ENCODE measurements at places on chromosomes 11 and 22.

GRCh38 chr11:42625757-42626665, 685.8 kb upstream of the API5 start:
- no peak for DNase-seq

DNA sequence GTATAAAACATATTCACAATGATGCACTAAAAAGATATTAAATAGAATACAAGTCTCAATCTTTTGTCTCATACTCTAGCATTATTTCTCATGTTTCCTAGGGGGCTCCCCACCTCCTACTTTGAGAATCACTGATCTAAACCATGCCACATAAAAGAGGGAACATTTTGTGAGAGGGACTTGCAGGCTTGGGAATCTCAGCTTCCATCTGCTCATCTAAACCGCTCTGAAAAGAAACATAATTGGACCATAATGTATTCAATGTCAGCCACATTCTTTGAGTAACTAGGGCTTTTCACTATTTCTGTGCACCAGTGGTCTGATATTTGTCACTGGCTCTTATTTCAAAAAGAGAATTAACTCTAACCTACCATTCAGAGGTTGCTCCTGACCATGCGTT, 6.4 kb upstream of the CSRP3 start:
- no peak for DNase-seq

DNA sequence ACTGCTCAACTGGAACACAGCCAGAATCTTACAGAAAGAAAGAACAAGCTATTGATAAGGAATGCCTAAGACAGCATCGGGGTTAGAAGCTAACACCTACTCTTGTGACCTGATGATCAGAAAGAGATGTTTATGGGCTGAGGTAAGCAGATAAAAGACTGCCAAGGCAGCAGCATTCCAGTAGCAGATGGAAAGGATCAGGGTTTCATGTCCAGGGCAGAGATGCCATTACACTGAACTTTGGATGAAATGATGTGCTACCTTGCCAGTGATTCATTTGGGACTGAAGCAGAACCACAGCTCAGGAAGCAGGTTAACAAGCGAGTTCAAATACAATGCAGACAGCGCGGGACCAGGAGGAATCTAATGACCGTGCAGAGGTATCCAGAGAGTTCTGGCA, 27.1 kb upstream of the APOA1 start:
- DNase-seq, result no peak

DNA sequence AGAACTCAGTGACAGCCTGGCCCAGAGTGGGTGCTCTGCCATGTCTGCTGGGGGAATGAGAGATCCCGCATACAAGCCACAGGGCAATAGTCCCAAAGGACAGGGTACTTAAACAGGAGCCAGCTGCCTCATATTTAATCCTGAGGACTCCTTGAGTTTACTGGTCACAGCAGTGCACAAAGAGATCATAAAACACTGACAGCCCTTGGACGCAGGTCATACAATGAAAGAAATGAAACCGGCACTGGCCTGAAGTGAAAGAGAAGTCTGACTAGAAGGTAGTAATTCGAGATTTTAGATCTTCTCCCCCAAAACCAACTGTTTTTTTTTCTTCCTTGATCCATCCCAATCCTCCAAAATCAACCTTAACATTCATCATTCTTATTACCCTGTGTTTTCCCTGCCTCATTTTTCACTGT, 299.8 kb upstream of the SYN3 start:
- DNase-seq, result no peak

GRCh38 chr22:36884349-36885158, 23.7 kb downstream of the NCF4 start:
- DNase-seq, result no peak

- DNase-seq, result peak; percentile 35
Observed at GRCh38 chr11:128453444-128454336, 133.7 kb downstream of the ETS1 start.

DNA sequence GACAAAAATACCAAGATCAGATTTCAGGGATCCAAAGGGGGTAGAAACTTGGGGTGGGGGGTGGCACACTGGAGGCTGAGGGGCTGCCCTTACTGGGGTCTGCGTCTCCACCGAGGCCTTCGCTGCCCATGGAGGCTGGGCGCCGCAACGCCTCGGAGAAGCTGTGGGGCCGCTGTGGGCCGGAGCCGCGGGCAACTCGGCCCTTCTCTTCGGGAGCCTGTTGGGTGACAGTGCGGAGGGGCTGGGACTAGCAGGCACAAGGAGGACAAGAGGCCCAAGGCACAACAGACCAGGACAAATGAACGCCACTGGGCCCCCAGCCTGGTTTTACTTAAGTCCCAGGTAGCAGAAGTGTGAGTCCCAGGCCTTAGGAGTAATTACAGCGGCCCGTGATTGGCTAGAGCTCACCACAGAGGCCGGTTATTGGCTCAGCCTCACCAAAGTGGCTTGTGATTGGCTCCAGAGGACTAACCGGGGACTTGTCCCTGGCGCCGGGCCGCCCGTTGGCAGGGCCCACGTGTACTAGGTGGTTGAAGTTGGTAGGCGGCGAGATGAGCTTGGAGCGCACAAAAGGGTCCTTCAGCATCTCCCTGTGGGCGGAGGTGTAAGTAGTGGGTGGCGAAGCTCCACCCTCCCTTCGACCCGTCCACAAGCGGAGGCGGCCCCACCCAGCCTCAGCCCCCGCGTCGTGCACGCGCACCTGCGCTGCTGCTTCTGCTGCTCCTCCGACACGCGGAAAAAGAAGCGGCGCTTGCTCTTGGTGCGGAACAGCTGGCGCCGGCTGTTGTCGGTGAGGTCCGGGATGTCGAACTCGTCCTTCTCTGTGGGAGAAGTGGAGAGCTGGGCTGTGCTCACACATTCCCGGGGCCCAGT, 16.5 kb upstream of the MEN1 start:
- DNase-seq, result no peak

DNA sequence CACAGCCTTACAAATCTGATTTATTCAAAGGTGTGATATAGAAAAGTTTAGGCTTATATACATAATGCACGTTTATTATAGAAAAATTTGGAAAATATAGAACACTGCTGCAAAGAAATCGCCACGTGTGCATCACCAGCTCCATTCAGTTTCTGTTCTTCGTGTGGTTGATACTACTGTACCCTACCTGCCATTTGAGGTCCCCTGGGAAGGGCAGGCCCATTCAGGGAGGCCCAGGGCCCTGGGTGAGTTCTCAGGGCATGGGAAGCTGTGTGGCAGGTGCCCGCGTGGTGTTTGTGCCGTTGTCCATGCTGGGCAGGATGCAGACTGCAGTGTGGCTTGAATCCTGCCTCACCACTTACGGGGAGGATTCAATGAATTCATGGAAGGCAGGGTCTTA, 60.8 kb downstream of the TBC1D22A start:
- no peak for DNase-seq

DNA sequence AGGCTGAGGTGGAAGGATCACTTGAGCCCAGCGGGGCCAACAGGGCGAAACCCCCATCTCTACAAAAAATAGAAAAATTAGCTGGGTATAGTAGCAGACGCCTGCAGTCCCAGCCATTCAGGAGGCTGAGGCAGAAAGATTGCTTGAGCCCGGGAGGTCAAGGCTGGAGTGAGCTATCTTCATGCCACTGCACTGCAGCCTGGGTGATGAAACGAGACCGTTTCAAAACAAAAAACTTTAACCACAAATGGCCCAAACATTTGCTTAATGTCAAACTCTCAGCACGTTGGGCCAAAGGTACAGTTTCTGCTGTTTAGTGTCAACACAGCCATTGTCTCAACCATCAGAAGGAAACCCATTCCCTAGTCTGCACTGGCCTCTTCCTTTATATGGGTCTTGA, 69.2 kb upstream of the TTC12 start:
- no peak for DNase-seq

DNA sequence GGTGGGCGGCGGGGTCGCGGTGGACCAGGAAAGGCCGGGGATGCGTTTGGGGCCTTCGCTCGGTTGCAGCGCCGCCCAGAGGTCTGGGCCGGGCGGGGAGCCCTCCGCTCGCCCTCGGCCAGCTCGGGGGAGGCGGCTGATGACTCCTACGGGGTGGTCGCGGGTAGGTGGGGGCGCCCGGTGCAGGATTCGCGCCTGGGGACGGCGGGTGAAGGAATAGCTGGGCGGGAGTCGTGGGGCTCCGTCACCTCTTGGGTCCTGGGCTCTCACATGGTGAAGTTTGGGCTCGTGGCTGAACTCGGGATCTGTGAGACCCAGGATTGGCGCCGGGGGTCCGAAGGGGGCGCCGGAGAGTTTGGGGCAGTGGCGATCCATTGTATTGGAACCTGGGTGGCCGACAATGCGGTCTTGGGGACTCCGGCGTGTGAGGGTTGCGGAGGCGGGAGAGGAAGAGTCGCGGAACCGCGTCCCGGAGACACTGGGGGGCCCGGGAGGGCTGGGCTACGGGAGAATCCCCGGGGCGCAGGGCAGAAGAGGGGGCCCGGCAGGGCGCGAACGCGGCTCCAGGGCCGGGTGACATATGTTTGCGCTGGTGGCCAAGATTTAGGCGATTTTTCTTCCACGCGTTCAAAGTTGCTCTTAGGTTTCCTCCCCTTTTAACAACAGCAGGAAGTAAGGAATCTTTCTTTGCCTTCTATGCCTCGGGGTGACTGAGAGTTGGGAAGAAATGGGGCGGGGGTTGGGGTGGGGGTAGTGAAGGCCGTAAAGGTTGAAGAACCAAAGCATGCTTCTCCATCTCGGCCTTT, 935 bp downstream of the QSER1 start:
- peak; percentile 38 for DNase-seq

- no peak for DNase-seq
Observed at GRCh38 chr11:657691-658126, 20.6 kb downstream of the DRD4 start.
